ENCODE measurements at places on chromosomes 5 and 9.

GRCh38 chr5:40385544-40385943, 294.2 kb upstream of the PTGER4 start:
- DNase-seq: no peak

DNA sequence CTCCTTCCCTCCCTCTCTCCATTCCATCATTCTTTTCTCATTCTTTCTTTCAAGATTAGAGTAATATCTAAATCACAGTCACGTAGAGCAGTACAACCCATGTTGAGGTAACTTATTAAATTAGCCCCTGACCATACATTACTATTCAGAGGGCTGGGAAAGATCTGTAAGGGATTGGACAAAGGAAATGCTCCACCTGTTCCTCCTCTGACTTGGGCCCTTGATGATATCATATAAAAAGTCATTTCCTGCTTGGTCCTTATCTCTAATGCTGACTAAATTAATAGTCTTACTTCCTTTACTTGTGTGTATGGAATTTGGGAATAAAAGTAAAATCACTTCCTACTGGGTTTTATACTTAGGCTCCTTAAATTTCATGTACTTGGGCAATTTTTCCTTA, 40.8 kb downstream of the SNX18 start:
- DNase-seq: no peak

GRCh38 chr5:62312036-62312435, 6.0 kb downstream of the KIF2A start:
- no peak for DNase-seq

DNA sequence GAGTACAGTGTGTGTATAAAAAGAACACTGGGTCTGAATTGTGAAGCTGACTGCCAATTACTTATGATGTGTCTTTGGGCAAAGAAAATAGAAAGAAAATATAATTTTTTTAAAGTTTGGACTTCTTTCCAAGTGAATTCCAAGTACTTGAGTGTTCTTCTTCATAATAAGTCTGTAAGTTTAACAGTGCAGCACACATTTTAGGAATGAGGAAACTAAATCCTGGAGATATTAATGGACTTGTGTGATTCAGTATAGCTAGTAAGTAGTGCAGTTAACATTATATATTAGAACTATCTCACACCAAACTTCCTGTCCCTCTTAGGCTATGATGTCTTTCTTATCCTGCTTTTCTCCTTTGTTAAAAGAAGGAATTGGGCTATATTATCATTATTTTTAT, 1953.8 kb downstream of the MAT2B start:
- no peak for DNase-seq

DNA sequence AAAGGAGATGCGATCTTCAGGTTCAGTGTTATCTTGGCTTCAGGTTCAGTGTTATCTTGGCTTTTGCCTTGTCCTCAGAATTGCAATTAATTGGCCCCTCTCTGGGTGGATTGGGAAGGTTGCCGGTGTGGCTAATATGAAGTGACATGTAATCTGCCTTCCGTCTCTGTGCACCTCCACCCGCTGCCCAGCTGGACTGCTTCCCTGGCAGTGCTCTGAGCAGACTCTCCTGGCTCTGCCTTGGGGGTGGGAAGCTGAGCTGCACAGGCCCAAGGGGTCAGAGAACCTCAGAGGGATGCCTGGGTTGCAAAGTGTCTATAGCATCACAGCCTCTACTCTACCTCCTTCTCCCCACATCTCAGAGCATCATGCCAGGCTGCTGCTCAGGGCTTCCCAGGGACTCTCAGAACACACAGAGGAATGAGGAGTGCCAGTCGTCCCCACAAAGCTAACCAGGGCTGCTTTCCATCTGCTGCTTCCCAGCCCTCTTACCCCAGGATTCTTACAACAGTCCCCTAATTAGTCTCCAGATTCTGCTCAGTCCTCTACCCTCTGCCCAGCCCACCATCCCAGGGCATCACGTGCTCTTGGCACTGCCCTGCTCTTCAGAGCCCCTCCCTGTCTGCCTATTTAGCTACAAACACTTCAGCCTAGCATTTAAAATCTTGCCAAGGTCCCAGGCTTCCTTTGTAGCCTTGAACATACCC, 54.4 kb upstream of the AFAP1L1 start:
- DNase-seq: no peak

DNA sequence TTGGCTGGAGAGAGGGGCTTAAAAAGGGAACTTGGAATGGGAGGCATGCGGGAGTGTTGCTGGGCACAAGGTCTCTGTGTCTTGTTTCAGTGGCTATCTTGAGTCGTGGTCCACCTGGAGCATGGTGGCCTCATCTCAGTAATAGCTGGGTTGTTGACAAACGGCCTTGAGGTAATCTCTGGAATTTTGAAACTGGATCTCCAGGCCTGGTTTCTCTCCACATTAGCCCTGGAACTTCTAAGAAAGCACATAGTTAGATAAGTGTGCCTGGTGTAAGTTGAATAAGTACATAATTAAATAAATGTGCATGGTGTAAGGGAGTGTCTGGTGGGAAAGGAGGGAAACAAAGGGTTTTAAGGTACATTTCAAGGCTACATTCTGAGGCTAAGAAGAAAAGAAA, 62.2 kb downstream of the INIP start:
- no peak for DNase-seq

DNA sequence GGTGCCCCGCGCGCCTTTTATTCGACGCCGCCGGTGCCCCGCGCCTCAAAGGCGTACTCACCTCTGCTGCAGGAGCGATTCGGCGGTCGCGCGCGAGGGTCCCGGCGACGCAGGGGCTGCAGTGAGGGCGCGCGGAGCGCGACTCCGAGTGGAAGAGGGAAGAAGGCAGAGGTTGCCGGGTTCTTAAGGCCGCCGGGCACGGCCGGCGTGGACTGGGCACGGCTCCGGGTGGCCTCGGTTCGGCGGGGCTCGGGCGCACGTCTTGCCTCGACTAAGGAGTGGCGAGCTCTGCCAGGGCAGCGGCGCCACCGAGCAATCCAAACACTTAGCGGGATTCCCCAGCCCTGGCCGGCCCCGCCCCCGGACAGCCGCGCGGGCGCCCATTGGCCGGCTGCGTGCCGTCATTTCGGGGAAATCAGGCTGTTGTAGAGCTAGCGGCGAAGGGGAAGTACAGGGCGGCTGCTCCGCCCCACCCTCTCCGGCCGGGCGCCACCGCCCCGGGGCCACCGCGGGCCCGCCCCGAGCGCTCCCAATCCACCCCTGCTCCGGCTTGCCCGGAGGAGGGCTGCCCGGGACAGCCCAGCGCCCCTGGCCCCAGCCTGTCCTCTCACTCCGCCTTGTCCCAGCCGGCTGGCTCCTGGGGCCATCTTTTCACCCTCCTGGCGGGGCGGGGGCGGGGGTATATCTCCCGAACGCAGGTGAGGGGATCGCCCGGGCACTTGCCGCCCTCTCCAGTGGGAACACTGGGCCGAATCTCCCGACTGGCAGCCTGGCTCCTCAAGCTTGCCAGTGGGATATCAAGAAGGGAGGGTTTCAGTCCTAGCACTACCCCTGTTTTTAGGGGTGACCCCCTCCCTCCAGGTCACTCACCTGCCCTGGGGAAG, at the start of gene IRF1:
Gene IRF1, minus strand, starts transcription at position 290 of the 884 bp plus-strand sequence. CDS start 1,295 bp downstream, outside the sequence.
- DNase-seq: no peak

GRCh38 chr9:106772523-106773290, 90.3 kb upstream of the ZNF462 start:
- DNase-seq: no peak

- no peak for DNase-seq
Observed at GRCh38 chr5:33692980-33693379, 198.8 kb downstream of the ADAMTS12 start.
